ENCODE measurements at places on chromosomes 1 and 21.

DNA sequence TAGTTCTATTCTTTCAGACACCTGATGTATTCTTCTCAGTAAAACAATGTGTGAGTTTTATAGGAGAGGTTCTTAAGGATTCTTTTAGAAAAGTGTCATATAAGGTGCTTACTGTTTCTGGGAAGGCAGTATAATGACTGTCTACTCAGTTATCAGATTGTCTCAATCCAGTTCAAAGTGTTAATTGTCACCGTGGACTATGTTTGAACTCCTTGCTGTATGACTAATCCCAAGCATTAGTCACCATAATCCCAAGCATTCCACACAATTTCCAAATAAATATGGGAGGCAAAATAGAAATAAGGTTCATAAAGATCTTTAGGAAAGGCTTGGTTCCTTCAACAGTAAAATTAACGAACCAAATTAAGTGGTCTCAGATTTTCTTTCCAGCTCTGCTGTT is 342.1 kb upstream of the NR5A2 start:
- DNase-seq = no peak

GRCh38 chr1:43284546-43285110 is 753 bp downstream of the C1orf210 start:
- no peak for DNase-seq

- peak; percentile 90 for DNase-seq
Observed at GRCh38 chr1:43558346-43558841, 27.7 kb downstream of the PTPRF start.

- DNase-seq = no peak
Observed at GRCh38 chr21:24738063-24738462, 869.2 kb downstream of the MRPL39 start.

DNA sequence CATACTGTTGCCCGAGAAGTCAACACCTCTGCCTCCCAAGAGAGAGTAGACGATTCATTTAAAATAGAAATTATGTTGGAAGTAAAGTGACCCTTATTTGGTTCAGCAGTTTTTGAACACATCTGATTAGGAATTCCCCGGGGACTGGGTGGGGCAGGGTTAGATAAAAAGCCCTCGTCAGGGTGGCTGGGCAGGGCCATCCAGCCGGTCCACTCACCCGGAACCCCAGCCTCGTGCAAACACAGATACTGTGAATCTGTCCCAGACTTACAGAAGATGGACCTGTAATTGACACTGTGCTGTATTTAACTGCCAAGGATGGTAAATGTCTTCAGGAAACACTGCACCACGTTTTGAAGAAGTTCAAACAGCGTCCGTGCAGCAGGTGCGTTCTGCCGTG is 63.7 kb downstream of the PRDM16 start:
- DNase-seq = no peak
